Esophagus mucosa (tissue), 1 donor: ENCODE measurements at places on chromosomes 6 and 20. TPM values are rescaled to one million over a fixed set of nuclear protein-coding genes. Genes with fewer than 3 reads are reported as not detected.

The MTFR2 gene
- total RNA-seq, result 4.3 TPM

The PCSK2 gene
- total RNA-seq, result 0.12 TPM

The HFE gene
- 4.7 TPM for total RNA-seq

The TRIM15 gene
- total RNA-seq, result not detected

The CPXM1 gene
- 2.0 TPM for total RNA-seq

The HSPA12B gene
- total RNA-seq, result 1.2 TPM

The HDGFL1 gene
- not detected for total RNA-seq

The SMPDL3A gene
- total RNA-seq, result 11.8 TPM

The STMND1 gene
- total RNA-seq, result not detected
